NCI-H526 (cell line): ENCODE measurements at places on chromosomes 13 and 19.

GRCh38 chr13:106372199-106373155, 163.0 kb downstream of the EFNB2 start:
- DNase-seq: no peak

GRCh38 chr19:13459351-13459750, 46.9 kb downstream of the CACNA1A start:
- DNase-seq: no peak

DNA sequence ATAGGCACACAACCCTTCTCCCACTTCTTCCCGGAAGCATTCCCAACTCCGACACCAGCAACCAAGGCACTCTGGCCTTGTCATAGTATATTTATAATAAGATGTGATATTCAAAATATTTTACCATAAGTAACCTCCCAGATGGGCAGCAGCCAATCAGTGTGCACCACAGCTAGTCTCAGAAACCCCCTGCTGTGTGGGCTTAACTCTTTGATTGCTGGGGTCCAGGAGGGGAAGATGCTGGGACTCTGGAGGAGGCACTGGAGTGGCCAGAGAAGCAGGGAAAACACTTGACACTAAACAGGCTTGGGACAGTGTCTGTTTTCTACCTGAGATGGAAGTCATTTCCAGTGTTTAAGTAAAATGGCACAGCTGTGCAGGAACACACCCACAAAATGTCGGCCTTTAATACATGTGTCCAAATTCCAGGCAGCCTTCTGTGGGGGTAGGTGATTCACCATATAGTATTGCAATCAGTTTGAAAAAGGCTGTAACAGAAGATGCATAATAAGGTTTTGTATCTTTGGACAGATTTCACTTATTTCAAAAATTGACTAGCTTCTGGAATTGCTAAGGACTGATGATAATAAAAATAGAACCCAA, 100.7 kb downstream of the MBNL2 start:
- DNase-seq: no peak

DNA sequence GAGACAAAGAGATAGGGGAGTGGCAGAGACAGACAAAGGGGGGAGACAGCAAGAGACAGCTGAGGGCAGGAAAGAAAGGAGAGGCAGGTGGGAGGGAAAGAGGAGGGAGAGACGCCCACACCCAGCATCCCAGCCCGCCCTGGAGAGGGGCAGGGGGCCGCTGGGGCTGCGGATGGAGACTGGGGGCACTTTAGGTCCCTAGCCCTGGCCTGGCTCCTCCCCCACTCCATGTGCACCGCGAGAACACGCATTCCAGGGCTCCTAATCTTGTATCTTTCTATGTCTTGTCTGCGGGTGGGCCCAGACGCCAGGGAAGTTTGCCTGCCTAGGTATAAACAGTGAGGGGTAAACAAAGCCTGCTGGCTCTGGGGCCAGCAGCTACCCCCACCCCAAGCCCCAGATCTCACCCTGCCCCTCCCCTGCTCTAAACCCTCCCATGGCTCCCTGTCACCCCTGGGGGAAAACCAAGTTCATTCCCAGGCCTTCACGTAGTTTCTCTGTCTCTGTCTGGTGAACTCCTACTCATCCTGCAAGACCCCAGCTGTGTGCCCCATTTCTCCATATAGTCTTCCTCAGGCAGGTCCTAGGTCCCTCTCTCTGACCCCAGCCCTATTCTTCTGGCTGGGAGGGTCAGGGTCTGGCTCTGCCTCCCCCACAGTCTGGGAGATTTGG, 5.7 kb downstream of the TLE5 start:
- no peak for DNase-seq

- no peak for DNase-seq
These were observed 528.8 kb upstream of the PCDH20 start for GRCh38 chr13:61944329-61944929.

DNA sequence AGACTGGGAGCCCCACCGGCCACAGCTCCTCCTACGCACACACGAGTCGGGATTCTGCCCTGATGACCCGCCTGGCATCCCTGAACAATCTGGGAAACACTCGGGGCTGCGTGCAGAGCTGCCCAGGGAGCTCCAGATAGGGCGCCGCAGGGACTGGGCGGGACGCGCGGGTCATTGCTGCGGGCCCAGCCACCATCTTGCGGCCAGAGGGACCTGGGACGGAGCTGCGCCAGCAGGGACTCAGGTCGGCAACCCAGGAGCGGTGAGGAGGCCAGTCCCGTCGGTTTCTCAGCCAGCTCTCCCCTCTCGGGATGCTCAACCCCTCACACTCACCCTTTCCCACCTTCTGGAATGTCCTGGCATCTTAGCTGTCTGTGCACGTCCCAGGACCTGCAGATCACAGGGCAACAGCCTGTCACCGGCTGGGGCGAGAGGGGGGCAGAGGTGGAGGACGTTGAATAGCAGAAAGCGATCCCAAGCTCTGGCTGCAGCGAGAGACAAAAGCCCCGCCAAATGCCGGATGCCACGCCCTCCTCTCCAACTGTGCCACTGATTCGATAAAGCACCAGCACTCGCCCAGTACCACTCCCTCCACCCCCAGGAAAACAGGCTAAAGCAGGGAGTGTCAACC, 20.4 kb upstream of the ZNF91 start:
- peak; percentile 64 for DNase-seq
